ENCODE measurements at places on chromosomes 1 and 21. TPM values are rescaled to one million over a fixed set of nuclear protein-coding genes. Genes with fewer than 3 reads are reported as not detected.

HYI gene
- 46.5 TPM for total RNA-seq

DNA sequence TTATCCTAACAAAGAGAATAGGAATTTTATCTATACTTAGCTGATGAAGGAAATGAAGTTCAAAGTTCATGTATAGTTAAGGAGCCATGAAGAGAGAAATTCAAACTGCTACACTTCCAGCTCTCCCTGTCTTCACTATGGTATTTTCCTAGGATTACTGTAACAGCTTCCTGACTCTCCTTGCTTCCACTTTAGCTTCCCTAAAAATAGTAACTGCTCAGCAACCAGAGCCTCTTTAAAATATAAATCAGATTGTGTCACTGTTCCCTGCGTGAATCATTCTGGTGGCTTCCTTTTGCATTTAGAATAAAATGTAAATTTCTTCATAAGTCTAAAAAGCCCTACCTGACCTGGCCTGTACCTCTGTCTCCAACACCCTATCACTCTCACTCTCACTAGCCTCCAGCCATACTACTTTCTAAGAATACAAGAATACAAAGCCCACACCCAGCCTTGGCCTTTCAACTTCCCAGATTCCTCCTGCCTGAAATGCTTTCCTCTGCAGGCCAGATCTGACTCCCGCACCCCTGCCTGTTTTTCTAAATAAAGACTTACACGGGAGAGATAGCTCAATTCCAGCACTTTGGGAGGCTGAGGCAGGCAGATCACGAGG lies 30.5 kb downstream of the OR10J1 start:
- peak; percentile 68 for DNase-seq

DNA sequence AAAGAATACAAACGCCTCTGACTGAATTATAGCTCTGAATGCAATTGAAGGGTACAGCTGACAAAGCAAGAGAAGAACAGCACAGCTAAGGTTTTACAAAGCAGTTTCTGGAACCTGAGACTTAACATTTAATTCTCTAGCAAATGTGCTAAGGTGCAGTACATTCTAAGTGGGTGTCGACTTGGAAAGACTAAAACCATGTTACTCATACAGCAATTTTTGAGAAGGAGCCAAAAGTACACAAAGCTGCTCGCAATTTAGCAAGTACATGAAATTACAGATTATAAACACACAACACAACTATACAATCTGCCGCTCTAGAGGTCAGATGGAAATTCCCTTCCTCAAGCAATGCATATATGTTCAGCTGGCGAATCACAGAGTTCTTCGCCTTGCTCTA lies 121.9 kb downstream of the TIAM1 start:
- no peak for DNase-seq

GRCh38 chr21:41321908-41322495 lies 5.4 kb downstream of the FAM3B start:
- DNase-seq = no peak

DNA sequence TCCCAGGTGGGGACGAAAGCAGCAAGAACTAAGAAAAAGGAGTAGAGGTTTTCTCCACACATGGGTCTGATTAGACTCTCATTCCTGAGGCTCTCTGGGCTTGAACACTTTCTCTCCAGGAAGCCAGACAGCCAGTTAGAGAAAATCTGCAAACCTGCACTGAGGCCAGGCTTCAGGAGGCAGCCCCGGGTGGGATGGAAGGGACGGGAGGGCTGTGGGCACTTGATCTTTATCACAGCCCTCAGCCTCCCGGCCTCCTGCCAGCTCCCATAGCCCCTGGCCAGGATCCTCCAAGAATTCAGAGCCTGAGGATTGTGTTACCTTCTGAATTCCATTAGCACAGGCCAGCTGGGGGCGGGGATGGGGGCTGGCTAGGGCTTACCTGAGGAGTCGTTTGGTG lies 40.1 kb downstream of the SERTAD4 start:
- no peak for DNase-seq

GRCh38 chr21:26085127-26085526 lies 85.4 kb downstream of the APP start:
- DNase-seq = no peak

- peak; percentile 70 for DNase-seq
Observed at GRCh38 chr1:97120806-97121205, 399.2 kb downstream of the PTBP2 start.

RORC gene
- 7.0 TPM for total RNA-seq

DNA sequence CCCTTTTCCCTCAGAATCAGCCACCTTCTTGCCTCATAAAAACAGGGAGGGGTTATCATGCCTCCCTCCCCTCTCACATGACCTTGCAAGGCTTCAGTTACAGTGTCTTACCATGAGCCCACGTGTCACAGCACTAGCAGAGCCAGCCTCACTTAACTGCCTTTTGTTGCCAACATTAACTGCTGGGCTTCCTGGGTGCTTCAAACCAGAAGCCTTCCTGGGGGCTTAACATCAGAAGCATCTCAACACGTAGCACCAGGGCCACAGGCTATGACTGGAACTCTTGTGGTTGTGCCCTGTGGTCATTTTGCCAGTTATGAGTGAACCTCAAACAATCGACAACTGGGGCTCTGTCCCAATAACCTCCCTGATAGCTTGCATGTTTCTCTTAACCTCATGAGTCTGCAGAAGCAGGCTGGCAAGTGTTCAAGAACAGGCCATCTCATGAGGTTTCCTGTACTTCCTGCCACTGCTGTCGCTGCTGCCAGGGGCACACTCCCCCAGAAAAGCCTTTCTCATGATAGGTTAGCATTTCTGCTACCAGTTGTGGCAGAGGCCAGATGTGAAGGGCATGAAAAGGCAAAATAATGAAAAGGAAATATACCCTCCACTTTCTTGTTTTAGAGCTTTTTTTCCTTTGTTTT lies 132.2 kb downstream of the GLUL start:
- peak; percentile 15 for DNase-seq

- DNase-seq = no peak
Observed at GRCh38 chr1:110050602-110051261, 16.3 kb downstream of the STRIP1 start.

DNA sequence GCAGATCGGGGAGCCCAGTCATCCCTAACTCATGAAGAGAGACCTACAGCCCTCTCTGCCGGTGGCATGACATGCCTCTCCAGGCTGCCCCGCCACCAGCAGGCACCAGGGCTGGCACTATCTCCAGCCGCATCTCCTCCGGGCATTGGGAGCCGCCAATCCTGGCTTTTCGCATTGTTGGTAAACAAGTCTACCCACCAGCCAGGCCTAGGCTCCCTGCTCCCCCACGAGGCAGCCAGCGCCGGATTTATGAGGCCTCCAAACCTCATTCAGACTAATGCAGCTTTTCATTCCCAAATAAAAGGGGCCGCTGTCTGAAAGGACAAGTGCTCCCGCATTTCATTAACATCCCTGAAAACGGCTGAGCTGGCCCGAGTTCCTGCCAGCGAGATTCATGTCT lies 3.4 kb upstream of the GRIK3 start:
- DNase-seq = no peak

- DNase-seq = no peak
Observed at GRCh38 chr21:25551569-25551968, 55.7 kb downstream of the MRPL39 start.

LCE2C gene
- total RNA-seq = not detected

LY9 gene
- total RNA-seq = 11.6 TPM

CSRP1 gene
- total RNA-seq = 2,591 TPM

GRCh38 chr1:59879574-59879973 lies 47.0 kb downstream of the CYP2J2 start:
- peak; percentile 78 for DNase-seq

PHF13 gene
- 20.9 TPM for total RNA-seq

FABP3 gene
- total RNA-seq = 15.9 TPM

DNA sequence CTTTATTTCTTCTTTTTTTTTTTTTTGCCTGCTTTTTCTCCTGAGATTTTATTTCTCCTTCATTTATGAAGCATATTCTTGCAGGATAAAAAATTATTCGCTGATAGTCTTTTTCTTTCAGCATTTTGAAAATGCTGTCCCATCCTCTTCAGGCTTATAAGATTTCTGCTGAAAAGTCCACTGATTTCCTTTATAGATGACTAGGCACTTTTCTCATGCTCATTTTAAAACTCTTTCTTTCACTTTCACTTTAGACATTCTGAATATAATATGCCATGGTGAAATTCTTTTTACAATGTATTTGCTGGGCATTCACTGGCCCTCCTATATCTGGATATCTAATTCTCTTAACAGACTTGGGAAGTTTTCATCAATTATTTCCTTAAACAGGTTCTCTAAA lies 25.5 kb upstream of the GTF2B start:
- DNase-seq = no peak

- DNase-seq = peak; percentile 98
Observed at GRCh38 chr21:30227633-30228404, 11.9 kb upstream of the CLDN8 start.

APCS gene
- total RNA-seq = 3.9 TPM

ABL2 gene
- 19.5 TPM for total RNA-seq

GRCh38 chr1:3454811-3455618 lies 550 bp downstream of the ARHGEF16 start:
- no peak for DNase-seq

GRCh38 chr1:244054924-244055263 lies 3.8 kb downstream of the ZBTB18 start:
- DNase-seq = no peak

DNA sequence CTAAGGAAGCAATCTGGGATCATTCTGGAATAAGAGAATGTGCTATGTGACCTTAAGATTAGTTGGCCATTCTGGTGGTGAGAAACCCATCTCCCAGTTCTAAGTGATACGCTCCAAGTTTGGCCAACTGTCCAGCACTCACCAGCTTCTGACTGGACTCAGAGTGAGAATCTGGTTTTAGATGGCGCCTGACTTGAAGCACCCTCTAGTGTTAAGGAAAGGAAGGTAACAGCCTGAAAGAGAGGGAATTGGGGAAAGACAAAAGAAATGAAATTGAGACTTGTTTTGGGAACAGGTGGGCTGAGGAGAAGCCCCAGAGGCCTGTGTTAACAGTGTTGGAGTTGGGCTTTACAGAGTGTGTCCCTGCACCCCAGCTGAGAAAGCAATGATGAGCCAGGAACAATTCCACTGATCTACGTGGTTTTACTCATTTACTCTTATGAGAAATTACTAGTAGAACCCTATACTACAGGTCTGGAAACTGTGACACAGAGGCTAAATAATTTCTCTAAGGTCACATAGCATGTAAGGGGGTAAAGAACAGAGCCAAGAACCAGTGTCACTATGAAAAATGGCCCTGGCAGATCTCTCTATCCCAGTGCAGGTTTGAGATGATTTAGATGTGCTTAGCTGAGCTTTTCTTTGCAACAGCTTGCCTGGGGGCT lies 9.3 kb upstream of the FCAMR start:
- DNase-seq = peak; percentile 23

DNA sequence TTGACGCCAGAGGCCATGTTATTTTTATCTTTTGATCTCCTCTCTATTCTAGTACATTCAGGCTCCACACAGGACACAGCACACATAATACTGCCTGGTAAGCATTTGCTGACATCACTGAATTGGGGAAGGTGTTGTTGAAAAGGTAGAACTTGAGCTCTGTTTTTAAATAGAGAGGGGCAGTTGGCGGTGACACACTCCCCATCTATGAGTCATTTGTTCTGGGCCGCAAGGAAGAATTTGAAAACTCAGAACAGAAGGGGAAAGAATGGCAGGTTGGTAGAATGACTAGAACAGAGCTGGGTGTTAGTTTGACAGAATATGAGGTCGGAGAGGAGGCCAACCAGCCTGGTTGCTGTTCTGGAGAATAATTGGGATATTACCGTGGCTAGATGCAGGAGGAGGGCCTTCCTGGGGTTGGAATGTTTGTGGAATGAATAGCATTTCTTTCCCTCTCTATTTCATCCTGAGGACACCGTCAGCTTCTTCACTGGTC lies 52.1 kb upstream of the ERRFI1 start:
- peak; percentile 73 for DNase-seq

DNA sequence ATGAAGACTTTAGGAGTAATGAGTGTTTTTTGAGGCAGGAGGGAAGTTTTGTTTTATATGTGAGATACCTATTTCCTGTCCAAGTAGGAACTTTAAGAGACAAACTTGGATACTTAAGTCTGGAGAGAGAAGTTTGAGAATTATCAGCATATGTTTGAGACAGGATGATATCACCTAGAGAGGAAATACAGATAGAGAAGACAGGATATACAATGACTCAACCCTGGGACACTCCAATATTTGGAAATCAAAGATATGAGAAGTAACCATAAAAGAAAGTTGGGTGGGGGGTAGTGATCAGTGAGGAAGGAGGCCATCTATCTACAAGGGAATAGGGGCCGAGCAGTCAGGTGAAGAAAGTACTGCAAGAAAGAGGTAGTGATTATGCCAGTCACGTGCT lies 6.5 kb downstream of the LCE7A start:
- DNase-seq = no peak

- DNase-seq = peak; percentile 12
Observed at GRCh38 chr1:15081102-15081501, 72.4 kb upstream of the TMEM51 start.

DNA sequence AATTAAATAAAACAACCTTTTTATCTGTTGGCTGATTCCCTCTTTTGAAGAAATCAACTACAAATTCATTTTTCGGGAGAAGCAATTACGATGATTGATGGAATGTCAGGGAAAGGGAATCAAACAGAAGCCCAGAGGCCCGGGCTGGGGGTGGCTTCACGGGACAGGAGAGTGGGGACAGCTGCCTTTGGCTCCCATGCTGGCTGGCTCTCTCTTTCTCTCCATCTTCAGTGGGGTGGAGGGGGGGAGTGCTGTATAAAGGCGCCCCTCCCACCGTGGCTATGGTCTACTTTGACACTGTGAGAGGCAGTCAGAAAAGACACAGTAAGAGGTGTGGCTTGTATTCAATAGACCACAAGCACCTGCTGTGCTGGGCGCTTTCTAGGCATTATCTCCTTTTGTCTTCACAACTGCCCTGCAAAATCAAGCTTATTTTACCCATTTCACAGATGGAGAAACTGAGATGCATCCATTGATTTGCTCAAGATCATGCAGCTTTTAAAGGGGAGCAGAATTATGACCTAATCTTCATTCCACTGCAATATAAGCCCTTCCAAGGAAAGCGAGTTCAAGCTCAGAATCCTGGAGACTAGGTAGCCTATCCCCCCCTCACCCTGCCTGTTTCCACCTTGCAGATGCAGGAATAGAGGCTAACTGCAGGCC lies 92.9 kb downstream of the GRIK3 start:
- DNase-seq = no peak

RNU1-3 gene
- under 0.01 TPM for total RNA-seq

SLC44A3 gene
- 5.1 TPM for total RNA-seq

DNA sequence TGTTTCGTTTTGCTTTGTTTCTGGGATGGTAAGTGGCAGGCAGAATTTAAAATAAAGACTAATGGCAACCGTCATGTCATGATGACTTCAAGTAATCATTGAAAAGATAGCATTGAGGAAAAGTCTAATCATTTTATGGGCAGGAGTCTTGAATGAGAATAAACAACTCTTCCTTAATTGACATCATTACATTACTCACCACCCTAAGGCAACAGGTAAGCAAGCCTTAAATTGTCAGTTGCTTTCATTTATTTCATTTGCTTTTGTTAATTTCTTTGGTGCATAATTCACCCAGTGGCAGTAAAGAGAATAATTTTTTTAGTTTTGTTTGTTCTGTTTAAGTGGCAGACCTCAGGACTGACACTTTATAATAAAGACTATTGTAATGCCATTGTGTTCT lies 669.0 kb downstream of the RWDD3 start:
- DNase-seq = no peak

KRTAP21-2 gene
- total RNA-seq = not detected

KRTAP12-2 gene
- total RNA-seq = not detected

GRCh38 chr1:201145132-201145531 lies 9.1 kb downstream of the TMEM9 start:
- no peak for DNase-seq
